ENCODE measurements at places on chromosomes 11 and 22. TPM values are rescaled to one million over a fixed set of nuclear protein-coding genes. Genes with fewer than 3 reads are reported as not detected.

DNA sequence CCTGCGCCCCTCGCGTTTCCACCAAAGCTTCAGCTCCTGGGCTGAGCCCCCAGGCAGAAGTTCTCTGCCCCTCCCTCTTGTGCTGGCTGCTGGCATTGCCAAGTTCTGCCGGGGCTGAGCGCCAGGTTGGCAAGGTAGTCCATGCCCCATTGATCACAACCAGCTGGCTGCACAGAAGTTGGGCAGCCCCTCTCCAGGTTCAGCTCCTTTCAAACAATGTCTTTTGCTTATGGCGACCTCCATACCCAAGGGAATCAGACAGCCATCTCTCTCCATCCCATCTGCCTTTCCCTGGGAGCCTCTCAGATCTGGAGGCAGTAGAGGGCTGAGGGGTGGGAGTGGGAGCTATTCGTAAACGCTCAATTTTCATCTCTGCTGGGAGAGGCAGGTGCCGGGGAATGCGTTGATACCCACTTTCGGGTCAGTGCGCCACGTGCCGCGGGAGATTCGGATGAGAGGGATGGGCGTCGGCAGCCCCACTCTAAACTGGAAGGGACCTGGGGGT lies 1.5 kb downstream of the ADAMTS8 start:
- DNase-seq, result no peak

LRRC56 gene
- 0.19 TPM for total RNA-seq

BACE1 gene
- 37.7 TPM for total RNA-seq

POU2AF3 gene
- 2.9 TPM for total RNA-seq

BET1L gene
- total RNA-seq, result 29.5 TPM

DNA sequence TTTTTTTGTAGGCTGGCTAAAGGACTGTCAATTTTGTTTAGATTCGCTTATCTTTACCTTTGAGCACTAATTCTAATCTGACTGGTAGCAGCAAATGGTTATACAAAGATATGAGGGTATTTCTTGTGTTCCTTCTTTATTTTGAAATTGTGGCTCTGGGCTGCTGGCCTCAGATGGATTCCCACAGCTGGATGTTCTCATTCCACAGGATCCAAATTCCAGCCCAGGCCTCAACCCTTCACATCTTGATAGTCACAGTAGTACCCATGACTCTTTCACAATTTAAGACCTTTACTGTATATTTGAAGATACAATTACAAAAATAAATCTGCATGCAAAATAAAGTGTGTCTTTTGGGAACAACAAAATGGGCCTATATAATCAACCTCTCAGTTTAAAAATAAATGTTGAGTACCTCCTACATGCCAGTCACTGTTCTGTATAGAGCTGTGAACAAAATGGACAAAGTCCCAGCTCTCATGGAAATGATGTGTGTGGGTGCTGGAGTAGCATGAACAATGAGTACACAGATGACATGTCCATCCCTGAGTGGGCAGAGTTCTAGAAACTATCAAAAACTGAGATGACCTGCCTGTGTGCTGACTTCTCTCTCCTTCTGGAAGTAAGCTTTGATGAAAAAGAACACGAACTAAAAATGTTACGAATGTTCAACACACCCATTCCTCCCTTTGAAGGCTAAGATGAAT lies 51.7 kb upstream of the FBXO3 start:
- DNase-seq, result no peak

DNA sequence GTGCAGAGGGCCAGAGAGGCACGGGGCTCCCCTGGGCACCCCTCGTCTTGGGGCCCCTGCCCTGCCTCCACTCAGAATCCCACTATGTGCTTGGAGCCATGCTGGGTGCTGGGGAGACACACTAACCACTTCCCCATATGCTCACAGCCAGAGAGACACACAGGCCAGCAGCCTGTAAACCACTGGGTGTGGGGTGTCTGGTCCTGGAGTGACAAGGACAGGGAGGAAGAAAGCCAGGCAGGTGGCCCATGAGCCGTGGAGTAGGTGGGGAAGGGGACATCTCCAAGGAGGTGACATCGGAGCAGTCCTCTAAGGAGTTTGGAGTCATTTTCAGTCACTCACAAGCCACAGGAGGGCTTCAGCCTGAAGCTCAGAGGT lies 58.9 kb downstream of the CDKN1C start:
- no peak for DNase-seq

CEP126 gene
- 11.3 TPM for total RNA-seq

SAA1 gene
- 0.75 TPM for total RNA-seq

DNA sequence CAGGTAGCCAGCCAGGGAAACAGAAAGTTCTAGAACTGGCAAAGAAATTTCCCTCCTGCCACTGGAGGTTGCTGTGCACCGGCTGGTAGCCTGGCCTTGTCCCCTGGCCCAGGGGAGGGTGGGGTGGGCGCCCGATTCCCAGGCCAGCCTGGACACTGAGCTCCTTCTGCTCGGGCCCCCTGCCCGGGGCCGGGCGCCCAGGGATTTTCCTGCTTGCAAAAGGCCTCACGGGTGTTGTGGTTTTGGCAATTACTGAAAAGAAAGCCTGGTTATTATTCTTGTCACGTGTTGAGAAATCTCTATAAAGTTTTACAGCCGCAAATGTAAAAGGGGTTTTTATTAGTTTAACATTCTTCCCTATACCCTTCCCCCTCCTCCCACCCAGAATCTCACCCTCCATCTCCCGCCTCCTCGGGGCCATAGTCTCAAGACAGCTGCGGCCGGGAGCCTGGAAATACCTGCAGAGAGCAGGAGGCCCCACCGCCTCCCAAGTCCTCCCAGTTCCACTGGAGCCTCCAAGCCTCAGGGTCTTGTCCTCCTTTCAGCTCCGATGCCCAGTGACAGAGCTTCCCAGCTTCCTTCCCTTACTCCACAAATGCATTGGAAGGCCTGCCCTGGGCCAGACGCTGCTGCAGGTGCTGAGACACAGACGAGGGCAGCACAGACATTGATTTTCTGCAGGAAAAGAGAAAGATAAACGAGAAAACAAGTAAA lies 1515.6 kb downstream of the TBC1D22A start:
- DNase-seq, result no peak

- DNase-seq, result no peak
Measured at GRCh38 chr22:21077884-21078508, 32.2 kb downstream of the LRRC74B start.

SLC22A9 gene
- total RNA-seq, result not detected

DNA sequence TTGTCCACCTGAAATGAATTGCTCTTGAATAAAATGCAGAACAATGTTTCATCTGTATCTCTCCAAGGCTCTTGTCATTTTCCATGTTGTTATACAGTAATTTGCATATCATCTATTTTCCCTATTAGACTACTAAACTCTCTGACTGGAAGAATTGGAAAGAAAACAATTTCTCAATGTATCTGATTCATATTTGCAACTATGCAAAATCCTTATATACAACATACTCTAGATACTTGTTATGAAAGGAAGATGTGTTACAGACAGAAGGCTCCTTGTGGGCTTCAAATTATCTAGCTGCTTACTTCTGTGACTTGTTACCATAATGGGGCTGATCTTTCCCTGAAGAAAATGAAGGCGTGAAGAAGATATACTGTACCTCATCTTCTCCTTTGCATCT lies 9.6 kb upstream of the SERGEF start:
- no peak for DNase-seq

DNA sequence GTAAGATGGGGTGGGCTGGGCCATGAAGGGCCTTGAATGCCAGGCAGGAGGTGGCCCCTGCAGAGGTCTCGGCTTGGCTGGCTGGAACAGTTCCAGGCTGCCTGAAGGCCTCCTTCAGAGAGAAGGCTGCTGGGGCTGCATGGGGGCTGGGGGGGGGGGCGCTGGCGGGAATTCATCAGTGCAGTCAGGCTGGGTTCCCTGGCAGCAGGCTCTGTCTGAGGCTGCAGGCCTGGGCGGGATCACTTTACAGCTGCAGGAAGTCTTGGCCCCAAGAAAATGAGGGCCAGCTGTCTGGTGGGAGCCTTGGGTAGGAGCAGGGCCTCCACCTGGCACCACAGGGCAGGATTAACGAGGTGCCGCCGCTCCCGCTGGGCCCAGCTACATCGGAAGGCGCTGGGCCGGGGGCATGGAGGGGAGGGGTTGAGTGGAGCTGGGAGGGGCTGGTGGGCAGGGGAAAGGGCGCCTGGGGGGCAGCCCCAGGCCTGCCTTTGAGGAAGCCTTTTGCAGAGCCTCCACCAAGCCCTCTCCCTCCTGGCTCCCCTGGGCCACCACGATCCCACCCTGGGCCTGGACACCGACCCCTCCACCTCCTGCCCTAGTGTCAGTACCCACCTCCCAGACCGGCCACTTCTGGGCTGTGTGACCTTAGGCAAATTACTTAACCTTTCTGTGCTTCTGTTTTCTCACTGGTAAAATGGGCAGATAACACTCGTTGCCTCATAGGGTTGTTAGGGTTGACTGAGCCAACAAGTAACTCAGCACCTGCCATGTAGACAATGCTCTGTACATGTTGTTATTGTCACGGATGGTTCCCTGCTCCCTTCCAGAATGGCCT lies 31.0 kb upstream of the HMOX1 start:
- DNase-seq, result no peak

- DNase-seq, result no peak
Measured at GRCh38 chr11:90908074-90908473, 685.2 kb upstream of the CHORDC1 start.

- DNase-seq, result no peak
Measured at GRCh38 chr11:118227865-118228785, 3.3 kb upstream of the JAML start.

- DNase-seq, result no peak
Measured at GRCh38 chr11:118628432-118628831, 21.0 kb downstream of the PHLDB1 start.

GRCh38 chr22:37162221-37163095 lies 12.7 kb upstream of the IL2RB start:
- DNase-seq, result no peak

C11orf87 gene
- not detected for total RNA-seq

DNA sequence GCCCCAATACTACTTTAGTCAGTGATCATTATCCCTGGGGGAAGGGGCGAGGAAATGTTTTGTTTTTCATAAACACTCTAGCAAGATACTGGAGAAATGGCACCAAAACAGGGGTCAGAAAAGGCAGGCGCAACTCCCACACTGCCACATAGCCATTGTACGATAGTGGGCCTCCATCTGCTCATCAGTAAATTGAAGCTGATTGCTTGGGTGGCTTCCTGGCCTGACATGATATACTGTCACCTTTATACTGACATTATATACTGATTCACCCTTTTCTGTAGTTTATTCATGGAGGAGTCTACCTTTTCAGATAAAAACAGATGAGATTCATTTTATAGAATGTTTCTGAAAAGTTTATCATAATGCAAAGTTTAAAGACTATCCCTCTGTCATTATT lies 51.6 kb upstream of the CCDC34 start:
- no peak for DNase-seq

DNA sequence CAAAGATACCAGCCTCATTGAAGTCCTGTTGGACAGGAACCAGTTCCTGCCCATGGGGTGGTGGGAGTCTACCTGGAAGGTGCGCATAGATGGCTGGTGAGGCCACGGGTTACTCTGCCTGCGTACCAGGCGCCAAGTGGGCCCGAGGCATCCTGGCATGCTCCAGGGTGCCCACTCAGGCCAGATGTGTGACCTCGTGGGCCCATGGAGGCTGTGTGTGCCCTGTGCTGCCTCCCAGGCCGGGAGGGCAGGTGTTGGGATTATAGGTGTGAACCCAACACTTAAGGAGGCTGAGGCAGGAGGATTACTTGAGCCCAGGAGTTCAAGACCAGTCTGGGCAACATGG lies 23.1 kb downstream of the TANGO2 start:
- no peak for DNase-seq

- DNase-seq, result no peak
Measured at GRCh38 chr11:83122050-83122449, 34.9 kb upstream of the PCF11 start.

DNA sequence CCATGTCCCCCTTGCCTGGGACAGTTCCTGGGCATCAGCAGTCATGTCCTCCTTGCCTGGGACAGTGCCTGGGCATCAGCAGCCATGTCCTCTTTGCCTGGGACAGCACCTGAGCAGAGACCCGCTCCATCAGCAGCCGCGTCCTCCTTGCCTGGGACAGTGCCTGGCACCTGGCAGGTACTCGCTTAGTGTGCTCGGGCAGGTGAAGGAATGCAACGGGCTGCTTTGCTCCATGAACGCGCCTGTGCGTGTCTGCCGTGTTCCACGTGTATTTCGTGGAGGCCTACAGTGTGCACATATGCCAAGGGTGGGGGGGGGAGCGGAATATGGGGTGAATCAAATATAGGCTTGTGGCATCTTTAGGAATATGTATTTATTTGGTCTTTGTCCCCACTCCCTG lies 1490.7 kb downstream of the TBC1D22A start:
- DNase-seq, result no peak

DNA sequence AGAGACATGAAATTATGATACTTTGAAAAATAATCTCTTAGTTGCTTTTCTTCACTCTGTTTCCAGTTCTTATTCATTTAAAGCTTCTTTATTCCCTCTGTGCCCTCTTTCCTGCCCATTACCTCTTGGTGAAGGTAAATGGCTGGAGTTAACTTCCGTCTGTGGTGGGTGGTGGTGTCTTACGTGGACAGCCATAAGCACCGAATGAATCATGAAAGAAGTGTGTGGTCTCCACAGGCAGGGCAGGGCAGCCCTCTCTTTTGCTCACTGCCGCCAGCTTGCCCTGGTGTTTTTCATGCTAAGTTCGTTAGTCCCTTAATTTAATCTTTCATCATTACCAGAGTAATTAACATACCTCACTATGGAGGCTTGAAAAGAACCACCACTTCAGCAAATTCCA lies 98.7 kb upstream of the SORL1-AS1 start:
- peak; percentile 50 for DNase-seq

DNA sequence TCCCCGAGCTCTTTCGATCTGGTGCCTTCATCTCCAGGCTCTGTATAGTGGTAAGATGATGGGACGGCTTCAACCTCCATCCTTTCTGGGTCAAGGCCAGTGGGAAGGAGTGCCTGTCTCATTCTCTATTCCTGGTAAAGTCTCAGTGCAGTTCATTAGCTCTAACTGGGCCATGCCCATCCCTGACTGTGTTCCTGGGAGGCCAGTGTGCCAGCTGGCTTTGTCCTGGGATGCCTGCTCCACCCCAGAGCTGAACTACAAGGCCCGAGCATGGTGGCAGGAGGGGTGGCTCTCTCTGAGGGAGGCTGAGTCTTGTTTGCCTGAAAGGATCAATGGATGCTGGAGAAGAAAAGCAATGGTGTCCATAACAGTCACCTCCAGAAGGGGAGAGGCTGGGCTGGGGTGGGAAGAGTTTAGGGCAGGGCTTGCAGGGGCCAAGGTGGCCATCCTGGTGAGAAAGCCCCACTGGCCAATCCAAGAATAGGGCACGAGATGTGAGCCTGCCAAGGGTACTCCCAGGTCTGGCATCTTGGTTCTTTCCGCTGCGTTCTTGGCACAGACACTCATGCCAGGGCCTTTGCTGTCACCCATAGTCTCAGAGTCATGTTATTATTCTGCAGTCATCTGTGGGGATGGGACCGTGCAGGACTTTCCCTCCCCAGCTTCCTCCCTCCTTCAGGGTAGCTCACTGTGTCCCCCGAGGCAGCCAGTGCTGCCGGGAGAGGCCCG lies 60.1 kb downstream of the PARVB start:
- no peak for DNase-seq

H19 gene
- total RNA-seq, result 397 TPM

Measured in esophagus muscularis mucosa (tissue), 4 donors.